ENCODE measurements at places on chromosomes 4 and X. TPM values are rescaled to one million over a fixed set of nuclear protein-coding genes. Genes with fewer than 3 reads are reported as not detected.

The DCAF8L1 gene
- not detected for total RNA-seq

The SAGE1 gene
- not detected for total RNA-seq

The GABRE gene
- 1.4 TPM for total RNA-seq

The NLRP2B gene
- 0.36 TPM for total RNA-seq

The GABRQ gene
- not detected for total RNA-seq

The GAGE12H gene
- not detected for total RNA-seq

The NEUROG2 gene
- not detected for total RNA-seq

The PLP2 gene
- 13.2 TPM for total RNA-seq

The OPRPN gene
- not detected for total RNA-seq

The GAGE12C gene
- total RNA-seq: not detected

The LNX1 gene
- total RNA-seq: 7.0 TPM

The GRIA2 gene
- not detected for total RNA-seq

The EXOC1L gene
- not detected for total RNA-seq

The RBM46 gene
- not detected for total RNA-seq

The ERAS gene
- not detected for total RNA-seq

The UGT8 gene
- total RNA-seq: 0.11 TPM

The AGTR2 gene
- total RNA-seq: not detected

The GYG2 gene
- not detected for total RNA-seq

The EMCN gene
- total RNA-seq: 27.5 TPM

The ATG4A gene
- total RNA-seq: 22.1 TPM

The DCTD gene
- total RNA-seq: 32.6 TPM

The TMEM150C gene
- total RNA-seq: 5.5 TPM

The OTC gene
- not detected for total RNA-seq

The TIMM8A gene
- 2.7 TPM for total RNA-seq

The RPL10 gene
- 5,997 TPM for total RNA-seq

The TMPRSS11B gene
- not detected for total RNA-seq

The HSD17B13 gene
- total RNA-seq: 0.41 TPM

The KLHL34 gene
- total RNA-seq: 2.2 TPM

The AREG gene
- total RNA-seq: 4.0 TPM

The DCHS2 gene
- total RNA-seq: 0.18 TPM

The BRS3 gene
- not detected for total RNA-seq

The XAGE3 gene
- total RNA-seq: not detected

The SPON2 gene
- total RNA-seq: 5.3 TPM

The GPRASP1 gene
- total RNA-seq: 1.0 TPM

The MAB21L2 gene
- total RNA-seq: not detected

The ZIC3 gene
- not detected for total RNA-seq

The ZMAT1 gene
- 1.4 TPM for total RNA-seq

The CT55 gene
- not detected for total RNA-seq

The CFI gene
- 3.7 TPM for total RNA-seq

The RTL3 gene
- not detected for total RNA-seq

The LPAR4 gene
- 0.22 TPM for total RNA-seq

The RELL1 gene
- total RNA-seq: 13.7 TPM

The DCAF16 gene
- total RNA-seq: 5.8 TPM

The MSN gene
- total RNA-seq: 50.2 TPM

The FATE1 gene
- not detected for total RNA-seq

The FGFBP1 gene
- not detected for total RNA-seq

The TENM3 gene
- 10.9 TPM for total RNA-seq

The NIPAL1 gene
- total RNA-seq: not detected

The HS6ST2 gene
- total RNA-seq: not detected

Measured in gastrocnemius medialis (tissue), 4 donors.